Kidney glomerular epithelial cell (primary cell): ENCODE measurements at places on chromosomes 4 and X.
A peak's percentile ranks its signal among the peaks of the same experiment; 100 is the strongest.

DNA sequence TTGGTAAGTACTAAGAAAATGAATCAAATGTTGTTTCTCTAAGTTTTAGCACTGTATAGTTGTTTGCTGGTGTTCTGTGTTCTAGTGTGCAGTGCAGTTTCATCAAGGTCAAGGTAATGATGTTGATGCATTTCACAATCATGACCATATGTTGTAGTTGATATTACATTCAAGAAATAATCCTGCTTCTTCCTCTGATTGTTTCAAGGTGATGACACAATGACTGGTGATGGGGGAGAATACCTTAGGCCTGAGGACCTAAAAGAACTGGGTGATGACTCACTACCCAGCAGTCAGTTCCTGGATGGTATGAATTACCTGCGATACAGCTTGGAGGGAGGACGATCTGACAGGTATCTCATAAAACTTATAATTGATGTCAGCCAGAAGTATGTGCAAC, 261.6 kb downstream of the ANK2 start:
- DNase-seq: peak; percentile 37

- DNase-seq: peak; percentile 12
These were observed 41.1 kb downstream of the RFC1 start for GRCh38 chr4:39324897-39325613.

DNA sequence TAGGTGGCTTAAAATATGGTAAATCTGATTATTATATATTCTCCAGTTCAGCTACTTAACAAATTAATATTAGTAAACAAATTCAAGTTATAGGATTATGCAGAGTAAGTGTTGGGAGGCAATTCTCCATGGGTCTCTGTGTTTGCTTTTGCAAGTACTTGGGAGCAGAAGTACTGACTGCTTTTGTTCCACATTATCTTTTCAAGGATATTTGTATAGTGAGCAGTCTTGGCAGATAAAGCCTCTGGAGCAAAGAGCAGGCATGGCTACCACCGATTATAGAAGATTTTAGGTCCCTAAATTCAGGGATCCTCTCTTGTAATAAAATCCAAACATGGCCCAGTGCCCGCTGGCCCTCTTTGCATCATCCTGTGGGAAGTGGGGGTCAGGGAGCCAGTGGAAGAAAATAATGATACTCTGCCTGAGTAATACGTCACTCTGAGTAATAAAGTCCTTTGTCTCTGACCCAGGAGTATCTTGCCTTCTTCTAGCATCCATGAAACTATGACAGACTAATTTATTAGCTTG, 23.2 kb downstream of the NDNF start:
- DNase-seq: no peak

DNA sequence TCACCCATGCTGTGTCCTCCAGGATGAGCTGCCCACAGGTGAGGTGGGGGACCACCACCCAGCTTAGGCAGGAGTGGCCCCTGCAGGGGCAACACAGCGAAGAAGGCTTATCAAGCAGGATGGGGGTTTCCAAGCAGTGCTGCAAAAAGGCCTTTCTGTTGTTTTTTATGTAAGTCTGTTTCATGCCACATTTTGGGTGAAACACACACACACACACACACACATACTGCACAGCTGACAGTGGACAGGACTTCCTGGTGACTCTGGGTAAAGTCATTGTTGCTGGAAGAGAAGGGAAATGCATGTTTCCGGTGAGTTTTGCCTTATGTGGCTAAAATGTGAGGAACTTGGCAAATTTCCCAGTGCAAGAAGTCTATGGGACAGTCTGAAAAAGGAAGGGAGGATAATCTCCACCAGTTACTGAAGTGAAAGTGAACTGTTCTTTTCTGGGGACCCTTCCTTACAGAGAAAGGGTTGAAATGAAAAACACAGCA, 119.2 kb downstream of the IRF2 start:
- DNase-seq: peak; percentile 45

DNA sequence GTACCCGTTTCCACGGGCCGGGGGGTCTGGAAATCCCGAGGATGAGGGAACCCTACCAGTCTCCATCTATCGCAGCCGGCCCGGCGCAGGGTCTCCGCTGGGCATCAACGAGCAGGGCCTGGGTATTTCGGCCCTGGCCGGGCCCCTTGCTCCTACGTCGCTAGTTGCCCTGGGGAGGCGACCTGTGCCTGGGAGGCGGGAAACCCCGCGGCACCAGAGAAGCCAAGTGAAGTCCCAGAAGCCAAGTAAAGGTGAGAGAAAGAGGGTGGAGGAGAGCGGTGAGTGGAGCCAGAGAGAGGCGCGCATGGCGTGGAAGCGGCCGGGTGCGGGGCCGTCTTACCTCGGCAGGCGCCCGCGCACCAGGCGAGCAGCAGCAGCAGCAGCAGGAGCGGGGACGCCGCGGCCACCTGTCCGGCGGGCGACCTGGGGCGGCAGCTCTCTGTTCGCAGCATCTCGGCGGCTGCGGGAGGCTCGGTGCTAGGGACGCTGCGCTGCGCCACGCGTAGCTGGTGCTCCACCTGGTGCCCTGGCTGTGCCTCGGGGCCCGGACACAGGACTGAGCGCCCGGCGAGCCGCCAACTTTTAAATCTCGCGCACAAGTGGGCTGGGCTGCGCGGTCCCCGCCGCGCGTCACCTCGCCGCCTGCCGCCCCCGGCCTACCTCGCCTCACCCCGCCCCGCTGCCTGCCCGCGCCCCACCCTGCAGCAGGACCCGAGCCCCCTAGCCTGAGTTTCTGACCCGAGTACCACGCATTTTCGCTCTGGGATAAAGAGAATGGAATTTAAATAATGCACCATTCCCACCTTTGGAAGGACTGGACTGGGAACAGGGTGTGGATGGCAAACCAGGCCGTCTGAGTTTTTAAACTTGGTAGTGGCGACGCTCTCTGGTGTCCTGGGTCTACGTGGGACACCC, at the start of gene NMU:
NMU (minus strand) TSS at position 558 of the 915 bp plus-strand sequence; CDS start at position 452, 106 bp downstream.
- DNase-seq: no peak

DNA sequence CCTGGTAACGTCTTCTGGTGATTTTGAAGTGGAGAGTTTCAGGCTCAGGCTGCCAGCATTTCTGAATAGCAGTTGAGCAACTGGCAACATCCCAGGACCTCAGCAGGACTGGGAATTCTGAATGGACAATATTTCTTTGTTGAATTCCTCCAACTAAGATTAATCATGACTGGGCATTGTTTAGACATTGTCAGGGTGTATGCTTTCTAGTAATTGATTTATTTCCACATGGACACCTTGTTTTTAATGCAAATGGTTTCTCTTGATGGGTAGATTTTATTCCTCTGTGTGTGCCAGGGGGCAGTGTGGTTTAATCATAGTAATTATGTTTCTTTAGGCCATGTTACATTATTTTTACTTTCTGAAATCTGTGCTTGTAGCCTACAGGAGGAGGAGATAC, 1004.7 kb upstream of the LCORL start:
- DNase-seq: peak; percentile 82
